ENCODE measurements at places on chromosomes 2 and 18. TPM values are rescaled to one million over a fixed set of nuclear protein-coding genes. Genes with fewer than 3 reads are reported as not detected.

GRCh38 chr2:152542337-152542994 lies 174.8 kb downstream of the PRPF40A start:
- DNase-seq: no peak

Gene DYSF
- total RNA-seq: 0.43 TPM

DNA sequence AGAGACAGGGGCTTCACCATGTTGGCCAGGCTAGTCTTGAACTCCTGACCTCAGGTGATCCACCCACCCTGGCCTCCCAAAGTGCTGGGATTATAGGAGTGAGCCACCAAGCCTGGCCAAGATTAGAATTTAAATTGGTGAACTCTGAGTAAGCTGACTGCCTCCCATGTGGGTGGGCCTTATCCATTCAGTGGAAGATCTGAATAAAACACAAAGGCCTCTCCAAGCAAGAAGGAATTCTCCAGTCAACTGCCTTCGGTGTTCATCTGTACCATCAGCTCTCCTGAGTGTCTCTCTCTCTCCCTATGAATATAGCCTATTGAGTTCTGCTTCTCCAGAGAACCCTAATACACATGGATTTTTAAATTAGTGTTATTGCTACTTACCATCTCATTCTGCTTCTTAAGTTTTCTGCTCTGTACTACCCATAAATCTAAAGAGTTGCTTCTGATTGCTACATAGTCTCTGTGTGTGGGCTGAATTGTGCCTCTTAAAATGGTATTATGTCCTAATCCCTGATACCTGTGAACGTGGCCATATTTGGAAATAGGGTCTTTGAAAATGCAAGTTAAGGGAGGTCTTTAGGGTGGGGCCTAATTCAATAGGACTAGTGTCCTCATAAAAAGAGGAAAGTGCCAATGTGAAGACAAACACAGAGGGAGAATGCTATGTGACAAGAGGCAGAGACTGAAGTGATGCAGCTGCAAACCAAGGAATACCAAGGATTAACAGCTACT lies 36.3 kb downstream of the FBXO11 start:
- no peak for DNase-seq

Gene RNF125
- total RNA-seq: 0.29 TPM

Gene ZAP70
- not detected for total RNA-seq

Gene SH2D6
- total RNA-seq: not detected
